ENCODE measurements at places on chromosomes 6 and 20.
A peak's percentile ranks its signal among the peaks of the same experiment; 100 is the strongest.

GRCh38 chr6:3697609-3698008, 53.9 kb downstream of the PXDC1 start:
- H3K4me1 ChIP-seq, result no peaks in the 10 kb centered on the region
- H3K27me3 ChIP-seq, result peaks cover 3% of the 10 kb centered on the region
- no peak for DNase-seq
- no peak overlapping the region for H3K4me3 ChIP-seq
- no peak overlapping the region for H3K27ac ChIP-seq

GRCh38 chr6:16044211-16044643, 84.7 kb upstream of the MYLIP start:
- H3K36me3 ChIP-seq, result no peaks in the 10 kb centered on the region
- no peaks in the 10 kb centered on the region for H3K4me1 ChIP-seq
- no peaks in the 10 kb centered on the region for H3K27me3 ChIP-seq
- DNase-seq, result no peak

DNA sequence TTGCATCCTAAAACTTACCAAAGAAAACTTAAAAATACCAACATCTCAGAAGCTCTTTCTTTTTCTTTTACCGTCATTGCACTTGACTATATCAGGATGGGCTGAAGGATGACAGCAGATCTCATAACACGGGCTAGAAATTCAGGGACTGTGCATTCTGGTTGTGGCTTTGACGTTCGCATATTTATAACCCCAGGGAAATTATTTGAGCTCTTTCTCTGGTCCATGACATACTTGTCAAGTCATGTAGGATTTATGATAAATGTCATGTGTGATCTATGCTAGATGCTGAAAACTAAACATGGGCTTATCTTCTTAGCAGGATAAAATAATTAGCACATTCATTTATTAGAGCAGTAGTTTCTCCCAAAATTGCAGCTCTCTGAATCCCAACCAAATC, 74.4 kb upstream of the SAMD5 start:
- no peaks in the 10 kb centered on the region for H3K4me1 ChIP-seq
- no peak overlapping the region for H3K4me3 ChIP-seq
- no peak overlapping the region for H3K27ac ChIP-seq
- H3K27me3 ChIP-seq, result peaks cover 2% of the 10 kb centered on the region

- H3K4me1 ChIP-seq, result peaks cover 12% of the 10 kb centered on the region
- peaks cover 3% of the 10 kb centered on the region for H3K36me3 ChIP-seq
- no peak overlapping the region for H3K4me3 ChIP-seq
- H3K27ac ChIP-seq, result no peak overlapping the region
- no peak for DNase-seq
Observed at GRCh38 chr20:7775072-7775471, 165.2 kb downstream of the HAO1 start.

DNA sequence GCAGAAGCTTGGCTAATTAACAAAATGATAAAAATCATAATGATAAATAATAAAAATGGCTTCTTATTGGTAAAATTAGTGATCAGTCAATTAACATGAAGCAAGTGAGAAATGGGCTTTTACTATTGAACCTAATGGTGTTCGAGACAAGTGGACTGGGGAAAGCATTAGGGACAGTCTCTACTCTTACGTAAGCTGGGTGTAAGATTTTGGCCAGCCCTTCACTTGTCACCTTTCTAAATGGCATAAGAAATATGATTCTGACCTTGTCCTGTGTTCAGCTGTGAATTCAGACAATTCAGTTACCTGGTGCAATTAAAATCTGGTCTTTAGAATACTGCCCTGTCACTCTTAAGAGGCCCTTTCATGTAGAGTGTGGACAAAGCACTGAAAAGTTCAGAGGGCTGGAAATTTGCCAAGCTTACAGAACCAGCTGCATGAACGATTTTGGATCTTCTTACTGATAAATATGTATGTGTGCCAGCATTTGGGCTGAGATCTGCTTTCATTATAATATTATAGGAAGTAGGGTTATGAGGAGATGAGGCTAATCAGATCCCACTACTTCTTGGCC, 115.9 kb downstream of the QRSL1 start:
- no peak overlapping the region for H3K4me3 ChIP-seq
- H3K27me3 ChIP-seq, result peaks cover 41% of the 10 kb centered on the region
- H3K4me1 ChIP-seq, result no peaks in the 10 kb centered on the region
- no peak for DNase-seq
- no peak overlapping the region for H3K27ac ChIP-seq
- no peaks in the 10 kb centered on the region for H3K36me3 ChIP-seq

DNA sequence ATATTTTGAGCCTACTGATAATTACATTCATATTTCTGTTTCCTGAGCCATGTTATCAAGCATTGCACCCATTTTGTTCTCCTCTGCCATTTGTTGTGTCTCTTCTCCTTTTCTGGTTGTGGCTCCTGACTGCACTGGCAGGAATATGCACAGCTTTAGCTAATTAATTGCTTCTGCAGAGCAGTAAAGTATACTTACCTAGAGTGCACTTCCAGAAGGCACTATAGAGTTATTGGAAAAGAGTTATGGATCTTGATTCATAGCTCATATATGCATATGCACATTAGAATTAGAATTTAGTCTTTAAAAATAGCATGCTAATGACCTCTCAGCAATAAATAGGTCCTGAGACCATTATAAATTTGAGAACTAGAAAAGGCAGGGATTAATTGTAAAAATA, 262.6 kb downstream of the NKAIN2 start:
- H3K4me3 ChIP-seq, result no peak overlapping the region
- no peak for DNase-seq
- H3K4me1 ChIP-seq, result peaks cover 12% of the 10 kb centered on the region

DNA sequence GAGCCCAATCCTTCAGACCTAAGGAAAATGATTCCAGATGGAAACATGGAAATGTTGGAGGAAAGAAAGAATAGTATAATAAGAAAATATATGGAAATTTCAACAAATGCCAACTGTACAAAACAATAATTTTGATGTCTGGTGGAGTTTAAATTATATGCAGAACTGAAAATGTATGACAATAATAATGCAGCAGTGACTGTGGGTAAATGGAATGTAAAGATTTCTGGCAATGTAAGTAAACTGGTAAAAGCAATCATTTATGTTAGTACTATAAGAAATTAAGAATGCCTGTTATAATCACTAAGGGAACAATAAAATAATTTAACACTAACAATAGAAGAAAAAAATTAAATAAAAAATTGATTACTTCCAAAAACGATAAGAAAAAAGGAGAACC, 89.0 kb downstream of the EDN1 start:
- no peaks in the 10 kb centered on the region for H3K36me3 ChIP-seq
- no peak overlapping the region for H3K4me3 ChIP-seq
- no peaks in the 10 kb centered on the region for H3K27me3 ChIP-seq

DNA sequence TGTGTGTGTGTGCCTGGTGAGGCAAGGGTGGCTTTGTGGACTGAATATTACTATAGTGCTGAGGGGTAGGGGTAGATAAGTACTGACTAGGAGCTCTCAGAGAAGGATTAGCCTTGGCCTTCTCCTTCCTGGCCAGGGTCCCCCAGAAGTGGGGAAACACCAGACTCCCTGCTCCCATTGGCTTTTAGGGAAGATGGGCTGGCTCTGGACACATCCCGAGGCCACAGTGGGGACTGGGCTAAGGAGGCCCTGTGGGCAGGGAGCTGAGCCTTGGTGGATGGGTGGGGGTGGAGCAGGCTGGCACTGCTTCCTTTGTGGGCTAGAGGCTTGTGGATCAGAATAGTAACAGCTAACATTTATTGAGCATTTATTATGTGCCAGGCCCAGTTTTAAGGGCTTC, 3.1 kb downstream of the EPB41L1 start:
- no peak overlapping the region for H3K27ac ChIP-seq
- no peak overlapping the region for H3K4me3 ChIP-seq
- peaks cover 28% of the 10 kb centered on the region for H3K27me3 ChIP-seq
- no peaks in the 10 kb centered on the region for H3K36me3 ChIP-seq

GRCh38 chr6:2396846-2397630, 151.6 kb upstream of the GMDS start:
- peaks cover 5% of the 10 kb centered on the region for H3K27me3 ChIP-seq
- DNase-seq, result no peak
- H3K4me1 ChIP-seq, result no peaks in the 10 kb centered on the region
- no peaks in the 10 kb centered on the region for H3K36me3 ChIP-seq
- no peak overlapping the region for H3K27ac ChIP-seq
- no peak overlapping the region for H3K4me3 ChIP-seq

DNA sequence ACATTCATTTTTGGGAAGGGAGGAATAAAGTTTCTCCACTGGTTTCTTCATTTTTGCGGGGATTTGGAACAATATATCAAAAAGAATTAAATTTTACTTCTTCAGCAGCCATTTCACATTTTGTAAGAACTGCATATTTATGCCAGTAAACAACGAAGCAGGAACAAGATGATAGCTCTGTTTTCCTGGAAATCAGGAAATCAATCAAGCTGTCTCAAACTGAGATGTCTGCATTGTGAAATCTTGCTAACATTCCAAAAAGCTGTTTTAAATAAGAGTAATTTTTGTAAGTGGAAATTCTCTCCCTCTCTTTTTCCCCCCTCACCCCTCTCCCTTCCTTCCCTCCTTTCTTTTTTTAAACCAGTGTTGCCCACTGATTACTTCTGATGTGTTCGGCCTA, 20.0 kb downstream of the MAPK13 start:
- no peaks in the 10 kb centered on the region for H3K27me3 ChIP-seq
- DNase-seq, result no peak

DNA sequence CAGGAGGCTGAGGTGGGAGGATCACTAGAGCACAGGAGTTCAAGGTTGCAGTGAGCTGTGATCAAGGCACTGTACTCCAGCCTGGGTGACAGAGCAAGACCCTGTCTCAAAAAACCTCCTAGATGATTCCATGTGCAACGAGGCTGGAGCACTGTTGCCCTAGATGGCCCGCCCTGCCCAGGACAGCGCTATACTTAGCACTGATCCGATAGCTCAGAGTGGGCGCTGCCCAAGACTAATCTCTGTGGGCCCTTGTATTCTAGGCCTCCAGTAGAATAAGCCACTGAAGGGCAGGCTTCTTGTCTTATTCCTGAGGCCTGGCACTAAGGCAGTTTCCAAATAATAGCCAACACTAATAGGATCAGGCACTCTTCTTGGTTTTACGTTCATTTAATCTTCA, 41.0 kb downstream of the STK35 start:
- H3K27ac ChIP-seq, result no peak overlapping the region
- no peak for DNase-seq
- H3K27me3 ChIP-seq, result no peaks in the 10 kb centered on the region

DNA sequence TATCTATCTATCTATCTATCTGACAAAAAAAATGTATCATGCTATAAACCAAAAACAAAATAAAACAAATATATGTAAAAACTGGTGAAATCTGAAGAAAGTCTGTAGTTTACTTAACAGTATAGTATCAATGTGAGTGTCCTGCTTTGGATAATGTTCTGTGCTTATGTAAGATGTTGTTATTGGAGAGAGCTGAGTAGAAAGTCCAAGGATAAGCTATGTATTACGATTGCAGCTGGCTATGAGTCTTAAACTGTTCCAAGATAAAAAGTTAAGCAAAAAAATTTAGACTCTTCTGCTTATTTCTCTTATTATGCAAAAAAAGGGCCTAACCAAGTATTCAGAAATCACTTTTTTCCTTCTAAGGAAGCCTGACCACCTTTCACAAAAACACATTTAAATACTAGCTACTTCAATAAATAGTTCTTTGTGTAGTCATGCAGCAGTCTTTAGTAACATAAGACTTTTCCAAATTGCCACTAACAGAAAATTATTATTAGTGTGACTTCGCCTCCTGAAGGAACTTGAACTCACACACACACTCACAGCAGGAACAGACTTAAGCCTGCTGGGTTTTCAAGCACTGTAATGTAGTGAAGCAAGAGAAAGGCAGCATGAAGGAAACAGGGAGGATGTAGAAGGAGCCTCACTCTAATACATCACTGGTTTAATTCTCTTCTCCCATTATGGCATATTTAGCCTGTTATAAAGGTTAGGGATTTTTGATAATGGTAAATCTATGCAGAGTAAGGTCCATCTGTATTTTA, 265.8 kb upstream of the GJE1 start:
- H3K27ac ChIP-seq, result no peak overlapping the region
- no peak for DNase-seq
- H3K36me3 ChIP-seq, result no peaks in the 10 kb centered on the region
- H3K4me1 ChIP-seq, result no peaks in the 10 kb centered on the region
- H3K4me3 ChIP-seq, result no peak overlapping the region

GRCh38 chr6:7543789-7544424, 2.4 kb downstream of the DSP start:
- H3K4me3 ChIP-seq, result peak overlapping the region; percentile 34
- DNase-seq, result no peak
- H3K27ac ChIP-seq, result no peak overlapping the region

- no peak overlapping the region for H3K4me3 ChIP-seq
- H3K27me3 ChIP-seq, result peaks cover 4% of the 10 kb centered on the region
Observed at GRCh38 chr6:56572788-56573471, 69.8 kb downstream of the DST start.

- H3K27me3 ChIP-seq, result no peaks in the 10 kb centered on the region
- H3K27ac ChIP-seq, result no peak overlapping the region
- H3K36me3 ChIP-seq, result no peaks in the 10 kb centered on the region
- DNase-seq, result no peak
Observed at GRCh38 chr6:5201271-5201670, 59.5 kb downstream of the LYRM4 start.

DNA sequence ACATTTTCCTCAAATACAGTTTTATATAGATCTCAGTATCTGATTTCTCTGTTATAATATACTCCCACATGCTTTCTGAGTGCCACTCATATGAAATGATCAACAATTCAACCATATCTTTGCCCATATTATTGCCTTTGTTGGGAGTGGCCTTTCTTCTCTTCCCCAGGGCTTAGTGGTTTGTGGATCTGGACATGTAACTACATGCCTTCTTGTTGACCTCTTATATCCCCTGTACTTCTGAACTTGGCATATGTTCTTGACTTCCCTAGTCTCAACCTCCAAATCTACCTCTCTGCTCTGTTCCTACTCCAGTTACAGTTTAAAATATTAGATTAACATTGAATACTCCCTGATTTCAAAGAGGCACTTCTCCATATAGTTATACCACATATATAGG, 34.3 kb upstream of the PRIM2 start:
- H3K4me3 ChIP-seq, result no peak overlapping the region
- peaks cover 13% of the 10 kb centered on the region for H3K27me3 ChIP-seq
- no peaks in the 10 kb centered on the region for H3K4me1 ChIP-seq
- no peaks in the 10 kb centered on the region for H3K36me3 ChIP-seq

GRCh38 chr6:116370760-116371119, at the start of gene DSE:
DSE (plus strand) TSS chr6:116370947; CDS start chr6:116399251, 28,304 bp downstream.
- no peaks in the 10 kb centered on the region for H3K36me3 ChIP-seq
- H3K4me1 ChIP-seq, result peaks cover 14% of the 10 kb centered on the region
- no peak within 1 kb of the TSS for H3K27ac ChIP-seq
- peak within 1 kb of the TSS; percentile 76 for H3K4me3 ChIP-seq
- peaks cover 60% of the 10 kb centered on the region for H3K27me3 ChIP-seq

- H3K27me3 ChIP-seq, result no peaks in the 10 kb centered on the region
- peak overlapping the region; percentile 38 for H3K4me3 ChIP-seq
- H3K27ac ChIP-seq, result peak overlapping the region; percentile 96
- H3K36me3 ChIP-seq, result peaks cover 8% of the 10 kb centered on the region
Observed at GRCh38 chr20:4081421-4081820, 66.1 kb upstream of the RNF24 start.

- no peak for DNase-seq
- peaks cover 11% of the 10 kb centered on the region for H3K27me3 ChIP-seq
- H3K27ac ChIP-seq, result no peak overlapping the region
- no peaks in the 10 kb centered on the region for H3K36me3 ChIP-seq
Observed at GRCh38 chr20:52268184-52268749, 76.7 kb upstream of the ZFP64 start.

- no peaks in the 10 kb centered on the region for H3K4me1 ChIP-seq
- DNase-seq, result no peak
- H3K27me3 ChIP-seq, result peaks cover 9% of the 10 kb centered on the region
- no peaks in the 10 kb centered on the region for H3K36me3 ChIP-seq
- no peak overlapping the region for H3K4me3 ChIP-seq
- no peak overlapping the region for H3K27ac ChIP-seq
Observed at GRCh38 chr20:36273414-36274180, 32.5 kb upstream of the DLGAP4 start.

All from T-helper 2 cell treated with Interferon-gamma antibody and Interleukin-4, amounts not matched to agents 5 μg/mL and 100 μg/mL, for 36 hours (primary cell).